ENCODE measurements at places on chromosomes 12 and 14. TPM values are rescaled to one million over a fixed set of nuclear protein-coding genes. Genes with fewer than 3 reads are reported as not detected.

The CLEC4A gene
- not detected for total RNA-seq

- no peak for DNase-seq
These were observed 455.0 kb upstream of the TMEM132C start for GRCh38 chr12:127811988-127812387.

- no peak for DNase-seq
These were observed 25.3 kb downstream of the PRPF40B start for GRCh38 chr12:49648712-49649003.

The PNMA1 gene
- 13.5 TPM for total RNA-seq

- DNase-seq: no peak
These were observed 179.8 kb downstream of the GALC start for GRCh38 chr14:87813211-87813610.

GRCh38 chr14:55123101-55123500 lies 6.0 kb upstream of the LGALS3 start:
- DNase-seq: peak; percentile 76

GRCh38 chr12:14284184-14284722 lies 81.2 kb upstream of the ATF7IP start:
- DNase-seq: no peak

The ADCY4 gene
- total RNA-seq: 51.2 TPM

The CNTN1 gene
- not detected for total RNA-seq

The AQP2 gene
- not detected for total RNA-seq

DNA sequence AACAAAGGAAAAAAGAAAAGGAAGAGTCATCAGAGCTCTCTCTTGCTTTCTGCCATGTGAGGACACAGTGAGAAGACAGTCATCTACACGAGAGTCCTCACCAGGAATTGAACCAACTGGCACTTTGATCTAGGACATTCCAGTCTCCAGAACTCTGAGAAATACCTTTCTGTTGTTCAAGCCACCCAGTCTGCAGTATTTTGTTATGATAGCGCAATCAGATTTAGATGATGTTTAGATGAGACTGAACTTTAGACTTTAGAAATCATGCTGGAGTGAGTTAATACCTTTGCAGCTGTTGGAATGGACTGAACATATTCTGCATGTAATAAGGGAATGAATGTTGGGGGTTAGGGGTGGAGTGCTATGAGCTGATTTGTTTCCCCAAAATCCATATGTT lies 28.1 kb upstream of the RAB21 start:
- DNase-seq: no peak

The OR6C2 gene
- not detected for total RNA-seq
